ENCODE measurements at places on chromosomes 6 and 20.

DNA sequence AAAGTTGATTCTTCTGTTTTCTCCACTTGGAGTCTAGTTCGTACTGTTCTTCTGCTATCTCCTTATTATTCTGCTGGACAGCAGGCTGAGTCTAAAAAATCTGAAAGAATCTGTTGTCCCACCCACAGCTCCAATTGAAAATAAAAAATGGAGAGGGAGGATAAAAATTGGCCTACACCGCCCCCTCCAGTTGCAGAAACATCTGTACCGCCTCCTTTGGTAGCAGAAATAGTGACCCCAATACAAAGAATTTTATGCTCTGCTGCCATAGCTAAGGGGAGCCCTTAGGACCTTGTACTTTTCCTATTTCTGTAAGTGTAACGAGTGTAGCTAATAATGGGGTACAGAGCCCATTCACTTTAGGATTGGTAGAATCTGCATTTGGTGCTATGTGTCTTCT, 4.9 kb upstream of the FKBP1A start:
- no peak for DNase-seq

DNA sequence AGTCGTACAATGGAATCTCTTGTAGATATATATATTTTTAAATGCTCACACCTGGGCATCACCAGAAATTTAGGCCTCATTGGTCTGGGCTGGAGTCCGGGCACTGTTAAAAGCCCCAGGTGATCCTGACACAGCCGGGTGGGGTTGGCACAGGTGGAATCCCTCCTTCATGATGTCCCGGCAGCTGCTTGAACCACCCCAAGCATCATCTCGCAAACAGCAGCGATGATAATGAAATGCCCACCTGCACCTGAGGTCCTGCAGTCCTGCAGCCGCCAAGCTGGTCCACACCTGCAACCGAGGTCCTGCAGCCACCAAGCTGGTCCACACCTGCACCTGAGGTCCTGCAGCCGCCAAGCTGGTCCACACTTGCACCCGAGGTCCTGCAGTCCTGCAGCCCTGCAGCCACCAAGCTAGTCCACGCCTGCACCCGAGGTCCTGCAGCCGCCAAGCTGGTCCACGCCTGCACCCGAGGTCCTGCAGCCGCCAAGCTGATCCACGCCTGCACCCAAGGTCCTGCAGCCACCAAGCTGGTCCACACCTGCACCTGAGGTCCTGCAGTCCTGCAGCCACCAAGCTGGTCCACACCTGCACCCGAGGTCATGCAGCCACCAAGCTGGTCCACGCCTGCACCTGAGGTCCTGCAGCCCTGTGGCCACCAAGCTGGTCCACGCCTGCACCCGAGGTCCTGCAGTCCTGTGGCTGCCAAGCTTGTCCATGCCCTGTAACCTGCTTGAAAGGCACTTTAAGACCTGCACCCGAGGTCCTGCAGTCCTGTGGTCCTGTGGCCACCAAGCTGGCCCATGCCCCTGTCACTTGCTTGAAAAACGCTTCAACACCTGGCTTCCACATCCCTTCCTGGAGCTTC, 261.2 kb downstream of the DLL1 start:
- no peak for DNase-seq

- DNase-seq = no peak
Observed at GRCh38 chr20:63268671-63269439, 3.8 kb upstream of the ARFGAP1 start.

DNA sequence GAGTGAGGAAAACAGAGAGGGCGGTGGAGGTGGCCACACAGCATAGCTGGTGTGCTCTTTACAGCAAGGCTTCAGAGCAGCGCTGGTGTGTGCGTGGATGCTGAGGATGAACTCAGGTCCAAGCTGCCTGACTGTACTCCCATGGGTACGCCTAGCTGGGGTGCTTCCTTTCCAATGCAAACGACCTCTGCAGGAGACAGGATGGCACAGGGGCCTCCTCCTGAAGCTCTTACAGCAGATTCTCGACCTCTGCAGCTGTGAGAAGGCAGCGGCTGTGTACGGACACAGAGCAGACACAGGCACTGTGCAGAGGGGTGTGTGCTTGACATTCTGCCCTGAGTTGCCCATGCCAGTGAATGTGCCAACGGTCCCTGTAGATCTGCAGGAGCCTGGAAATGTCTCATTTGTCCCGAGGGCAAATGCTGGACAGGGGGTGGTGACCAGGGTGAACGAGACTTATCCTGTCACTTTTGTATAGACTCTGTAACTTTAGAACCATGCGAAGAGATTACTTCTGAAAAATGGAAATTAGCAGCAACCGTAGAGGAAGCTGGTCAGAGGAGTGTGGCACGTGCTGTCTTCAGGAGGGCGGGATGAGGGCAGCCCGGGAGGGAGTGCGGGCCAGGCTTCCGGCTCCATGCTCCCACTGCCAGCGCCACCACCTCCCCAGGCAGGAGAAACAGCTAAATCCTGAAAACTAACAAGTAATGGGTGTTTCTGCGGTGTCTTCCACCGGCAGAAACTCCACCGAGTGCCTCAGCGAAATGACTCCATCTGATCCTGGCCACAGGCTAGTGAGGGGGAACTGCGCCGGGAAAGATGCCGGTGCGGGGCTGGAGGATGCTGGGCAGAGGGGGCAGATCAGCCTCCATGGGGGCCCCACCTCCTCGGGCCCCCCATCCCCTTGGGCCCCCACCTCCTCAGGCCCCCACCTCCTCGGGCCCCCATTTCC, 120.9 kb upstream of the RPS6KA2 start:
- no peak for DNase-seq

GRCh38 chr6:62530985-62531384, 245.0 kb upstream of the KHDRBS2 start:
- DNase-seq = no peak

- peak; percentile 46 for DNase-seq
Observed at GRCh38 chr20:607476-607875, 2.6 kb downstream of the TCF15 start.

- no peak for DNase-seq
Observed at GRCh38 chr6:90435207-90435899, 138.7 kb upstream of the BACH2 start.

DNA sequence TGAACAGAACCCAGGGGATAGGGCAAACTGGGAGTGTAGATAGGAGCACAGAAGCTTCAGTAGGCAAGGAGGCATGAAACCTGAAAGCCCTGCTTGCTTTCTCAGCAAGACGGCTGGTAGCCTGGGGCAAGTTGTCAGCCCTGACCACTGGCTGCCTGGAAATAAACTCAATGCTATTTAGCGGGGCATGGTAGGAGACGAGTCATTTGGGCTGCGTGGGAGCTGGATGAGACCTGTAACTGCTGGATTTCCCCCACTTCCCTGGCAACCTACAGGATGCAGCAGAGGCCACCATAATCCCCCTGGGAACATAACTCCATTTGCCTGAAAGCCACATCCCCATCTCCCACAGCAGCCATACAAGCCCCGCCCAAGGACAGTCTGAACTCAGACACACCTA, 332.6 kb upstream of the TBX18 start:
- DNase-seq = no peak

DNA sequence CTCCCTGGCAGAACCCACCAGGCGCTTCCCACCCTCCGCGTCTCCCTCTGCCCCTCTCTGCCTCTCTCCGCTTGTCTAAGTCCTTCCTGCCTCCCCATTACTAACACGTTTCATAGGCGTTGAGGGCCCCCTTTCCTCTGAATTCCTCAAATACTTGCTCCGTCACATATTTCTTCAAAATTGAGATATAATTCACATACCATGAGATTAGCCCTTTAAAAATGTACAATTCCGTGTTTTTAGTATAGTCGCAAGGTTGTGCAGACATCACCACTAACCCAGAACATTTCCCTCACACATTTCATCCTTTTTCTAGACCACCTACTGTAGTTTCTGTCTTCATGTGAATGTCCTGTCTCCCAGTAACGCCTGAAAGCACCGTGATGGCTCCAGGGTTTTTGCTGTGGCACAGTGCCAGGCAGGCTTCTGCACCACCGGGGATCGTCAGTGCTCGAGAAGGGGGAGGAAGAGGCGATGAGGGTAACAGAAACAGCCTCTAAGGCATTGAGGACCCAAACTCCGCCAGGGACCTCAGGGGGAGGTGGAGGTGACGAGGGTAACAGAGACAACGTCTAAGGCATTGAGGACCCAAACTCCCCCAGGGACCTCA, 141.9 kb upstream of the SNX9 start:
- no peak for DNase-seq

GRCh38 chr6:106693418-106693817, 64.0 kb downstream of the QRSL1 start:
- DNase-seq = no peak

DNA sequence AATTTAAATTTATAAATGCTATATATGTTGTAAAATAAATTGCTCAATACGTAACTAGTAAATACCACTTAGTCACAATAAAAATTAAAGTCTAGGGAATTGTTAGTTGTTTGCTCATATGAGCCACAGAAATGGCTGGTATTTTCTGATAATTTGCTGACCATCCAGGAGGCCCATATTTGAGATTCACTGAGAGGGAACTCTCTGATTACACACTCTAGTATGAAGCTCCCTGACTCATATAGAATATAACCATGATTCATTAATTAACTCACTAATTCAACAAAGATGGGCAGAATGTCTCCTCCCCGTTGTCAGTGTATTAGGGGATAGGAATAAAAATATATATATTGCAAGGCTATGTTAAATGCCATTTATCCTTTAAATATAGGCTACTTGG, 46.6 kb upstream of the TMEM30A start:
- no peak for DNase-seq

DNA sequence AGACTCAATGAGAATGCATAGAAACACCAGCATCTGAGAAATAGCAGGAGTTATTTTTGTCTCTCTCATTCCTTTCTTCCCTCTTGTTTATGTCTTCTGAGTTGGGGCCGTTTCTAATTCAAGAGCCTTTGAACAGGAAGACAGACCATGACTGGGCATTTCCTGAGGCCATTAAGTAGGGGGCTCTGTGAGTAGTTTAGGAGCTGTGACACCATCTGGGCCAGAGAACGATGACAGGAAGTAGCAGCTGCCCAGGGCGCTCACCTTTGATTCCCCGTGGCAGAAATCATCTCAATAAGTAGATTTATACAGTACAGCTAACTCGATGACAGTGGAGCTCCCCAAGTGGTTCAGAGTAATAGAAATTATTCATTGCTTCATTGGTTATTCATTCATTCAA, 298.4 kb upstream of the PLN start:
- DNase-seq = no peak

DNA sequence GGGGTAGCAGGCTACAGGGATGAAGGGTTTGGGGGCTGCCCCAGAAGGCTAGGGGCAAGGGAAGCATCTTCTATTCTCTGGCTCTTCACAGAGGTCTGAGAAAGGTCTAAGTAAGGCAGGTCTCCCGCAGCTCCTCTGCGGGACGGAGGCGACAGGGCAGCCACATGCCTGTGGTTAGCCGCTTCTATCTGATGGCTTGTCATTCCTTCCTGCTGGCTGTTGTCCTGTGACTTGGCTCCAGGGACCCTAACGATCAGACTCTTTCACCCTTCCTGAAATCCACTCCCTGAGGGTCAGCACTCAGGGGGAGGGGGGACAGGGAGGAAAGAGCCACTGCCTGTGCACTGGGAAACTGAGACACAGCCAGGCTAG, 673 bp downstream of the CST7 start:
- DNase-seq = no peak

- peak; percentile 9 for DNase-seq
Observed at GRCh38 chr6:106974336-106974998, at the start of gene CD24. TSS of gene CD24 (minus strand) at chr6:106974729. CDS start at chr6:106974646, 83 bp downstream.

DNA sequence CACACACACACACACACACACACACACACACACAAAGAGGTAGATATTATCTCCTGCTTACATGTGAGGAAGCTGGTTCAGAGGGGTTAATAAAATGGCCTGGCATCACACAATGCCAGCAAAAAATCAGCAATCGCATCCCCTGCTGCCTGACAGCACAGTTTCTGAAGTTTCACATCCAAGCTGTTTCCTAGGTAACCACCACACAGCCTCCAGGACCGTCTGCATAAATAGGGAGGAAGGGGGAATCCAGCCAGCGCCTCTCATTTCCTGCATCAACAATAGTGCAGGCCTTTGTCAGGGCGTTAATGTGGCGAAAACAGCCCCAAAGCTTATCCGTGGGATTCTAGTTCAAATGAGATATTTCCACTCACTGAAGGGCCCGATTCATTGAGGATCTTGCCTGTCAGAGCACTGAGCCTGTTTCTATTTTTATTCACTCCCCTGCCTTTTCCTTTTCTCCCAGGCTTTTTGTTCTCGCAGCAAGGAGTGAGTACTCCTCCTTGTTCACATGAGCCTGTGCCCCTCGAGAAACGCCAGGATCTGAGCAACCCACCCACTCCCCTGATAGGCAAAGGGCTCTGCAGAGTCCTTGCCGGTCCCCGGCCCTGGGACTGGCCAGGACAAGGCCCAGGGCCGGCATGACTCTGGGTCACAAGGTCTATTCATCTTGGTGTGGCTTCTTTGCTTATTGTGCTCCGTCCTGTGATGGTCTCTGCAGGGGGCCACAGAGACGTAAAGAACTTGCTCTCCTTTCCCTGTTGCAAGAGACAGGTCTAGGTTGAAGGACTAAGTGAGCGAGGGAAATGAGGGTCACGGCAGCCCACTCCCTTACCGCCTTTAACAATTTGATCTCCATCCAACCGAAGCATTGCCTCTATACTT, 32.7 kb downstream of the TUBB2B start:
- peak; percentile 59 for DNase-seq

DNA sequence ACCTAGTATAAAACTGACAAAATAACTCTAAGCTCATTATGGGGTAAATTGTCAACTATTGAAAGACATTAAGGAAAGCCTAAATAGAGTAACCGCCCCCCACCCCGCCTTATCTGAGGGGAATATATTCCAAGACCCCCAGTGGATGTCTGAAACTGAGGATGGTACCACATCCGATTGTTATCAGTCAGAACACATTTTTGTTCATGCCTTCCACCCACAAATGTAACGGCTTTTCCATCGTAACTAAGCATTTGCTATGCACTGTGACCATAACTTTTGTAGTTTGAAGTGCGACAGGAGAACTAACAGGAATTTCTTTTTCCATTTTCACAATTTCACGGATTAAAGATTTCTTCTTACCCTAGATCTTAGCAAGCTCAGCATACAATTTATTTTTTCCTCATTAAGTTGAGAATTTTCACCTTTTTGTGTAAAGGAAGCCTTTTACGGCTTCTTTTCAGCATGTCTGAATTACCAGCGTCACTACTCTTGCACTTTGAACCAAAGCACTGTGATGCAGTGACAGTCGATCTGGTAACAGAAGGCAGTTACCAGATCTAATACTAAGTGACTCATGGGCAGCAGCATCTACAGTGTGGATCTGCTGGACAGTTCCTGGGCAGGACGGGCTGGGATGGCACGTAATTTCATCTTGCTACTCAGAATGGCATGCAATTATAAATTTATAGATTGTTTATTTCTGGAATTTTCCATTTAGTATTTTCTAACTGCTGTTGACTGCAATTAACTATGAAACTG, 11.8 kb downstream of the CFAP61 start:
- DNase-seq = no peak

GRCh38 chr20:23585449-23585807, 17.1 kb upstream of the CST9L start:
- no peak for DNase-seq

Measured in heart right ventricle (tissue), 16 donors.